Activated T-helper 1 cell treated with anti-CD3 and anti-CD28 coated beads, Interleukin-12 subunit alpha, Interleukin-12 subunit beta, Interleukin-2, Interleukin-4 antibody, amounts not matched to agents 30 ng/mL and 10 ng/mL and 1 ng/mL, durations not matched to agents 14 hours and 24 hours and 36 hours (primary cell): ENCODE measurements at places on chromosomes 3 and 15.

GRCh38 chr15:91116113-91117067 lies 16.3 kb downstream of the SV2B start:
- no peak for DNase-seq

GRCh38 chr3:54036543-54036942 lies 85.8 kb upstream of the CACNA2D3 start:
- no peak for DNase-seq

- no peak for DNase-seq
Observed at GRCh38 chr3:86792316-86792715, 198.6 kb downstream of the VGLL3 start.

DNA sequence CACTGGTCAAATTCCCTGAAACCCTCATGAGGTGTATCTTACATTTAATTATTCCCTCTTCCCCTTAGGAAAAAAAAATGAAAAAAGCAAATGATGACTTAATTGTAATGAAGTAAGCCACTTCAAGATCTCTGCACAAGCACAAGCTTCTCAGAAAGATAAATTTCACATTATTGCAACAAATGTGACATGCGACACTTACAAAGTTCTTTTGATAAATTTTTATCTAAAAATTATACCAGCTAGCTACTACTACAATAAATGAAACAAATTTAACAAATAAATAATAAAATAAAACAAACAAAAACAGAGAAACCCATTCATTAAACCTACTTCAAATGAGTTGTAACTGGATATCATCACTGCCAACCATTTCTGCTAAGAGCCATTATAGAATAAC lies 10.0 kb upstream of the TM2D3 start:
- no peak for DNase-seq

DNA sequence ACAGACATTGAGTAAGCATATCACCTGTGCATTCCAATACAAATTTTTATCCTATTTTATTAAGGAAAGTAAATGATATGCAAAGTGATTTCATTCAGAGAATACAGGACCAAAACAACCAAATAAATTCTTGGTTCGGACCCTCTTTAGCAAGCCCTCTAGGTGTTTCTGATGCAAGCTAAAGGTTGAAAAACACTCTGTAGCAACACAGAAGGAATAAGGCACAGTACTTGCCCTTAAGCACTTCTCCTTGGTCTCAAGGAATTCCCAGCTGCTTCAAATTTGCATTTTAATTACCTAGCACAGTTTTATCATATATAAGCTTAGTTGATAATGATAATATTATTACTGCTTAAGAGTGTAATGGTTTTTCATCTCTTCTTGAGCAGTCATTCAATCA lies 288.4 kb downstream of the KCNH8 start:
- no peak for DNase-seq

GRCh38 chr15:31482122-31482922 lies 155.7 kb downstream of the KLF13 start:
- no peak for DNase-seq

GRCh38 chr3:175977968-175978752 lies 1119.0 kb downstream of the NAALADL2 start:
- no peak for DNase-seq

DNA sequence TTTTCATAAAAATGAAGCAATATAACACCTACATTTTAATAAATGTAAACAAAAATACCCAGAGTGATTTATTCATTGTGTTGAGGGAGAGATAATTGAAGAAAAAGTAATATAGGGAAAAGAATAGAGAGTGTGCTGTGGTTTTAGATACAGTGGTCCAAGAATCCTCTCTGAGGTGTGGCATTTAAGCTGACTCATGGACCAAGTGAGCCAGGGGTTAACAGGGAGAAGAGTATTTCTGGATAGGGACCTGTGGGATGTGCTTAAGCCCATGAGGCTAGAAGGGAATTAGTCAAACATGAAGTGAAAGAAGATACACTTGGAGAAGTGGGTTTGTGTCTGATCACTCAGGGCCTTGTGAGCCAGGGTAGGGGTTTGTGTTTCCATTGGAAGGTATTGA lies 680.7 kb upstream of the GRM7 start:
- no peak for DNase-seq

GRCh38 chr3:61562721-61563312 lies 1.4 kb downstream of the PTPRG start:
- no peak for DNase-seq

DNA sequence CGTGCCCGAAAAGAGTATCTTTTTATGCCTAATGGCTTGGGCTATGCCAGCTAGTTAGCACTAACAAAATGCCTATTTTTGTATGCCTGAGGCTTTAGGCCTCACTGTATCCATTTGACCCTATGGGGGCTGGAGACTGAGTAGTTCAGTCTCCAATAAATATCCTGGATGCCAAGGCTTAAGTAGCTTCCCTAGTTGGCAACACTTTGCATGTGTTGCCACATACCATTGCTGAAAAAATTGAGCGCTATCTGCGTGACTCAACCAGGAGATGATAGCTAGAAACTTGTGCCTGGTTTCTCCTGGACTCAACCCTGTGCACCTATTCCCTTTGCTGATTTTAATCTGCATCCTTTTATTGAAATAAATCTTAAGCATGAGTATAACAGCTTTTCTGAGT lies 58.4 kb upstream of the ATP2C1 start:
- no peak for DNase-seq

- DNase-seq, result no peak
Observed at GRCh38 chr15:53974813-53975212, 3.4 kb upstream of the UNC13C start.

DNA sequence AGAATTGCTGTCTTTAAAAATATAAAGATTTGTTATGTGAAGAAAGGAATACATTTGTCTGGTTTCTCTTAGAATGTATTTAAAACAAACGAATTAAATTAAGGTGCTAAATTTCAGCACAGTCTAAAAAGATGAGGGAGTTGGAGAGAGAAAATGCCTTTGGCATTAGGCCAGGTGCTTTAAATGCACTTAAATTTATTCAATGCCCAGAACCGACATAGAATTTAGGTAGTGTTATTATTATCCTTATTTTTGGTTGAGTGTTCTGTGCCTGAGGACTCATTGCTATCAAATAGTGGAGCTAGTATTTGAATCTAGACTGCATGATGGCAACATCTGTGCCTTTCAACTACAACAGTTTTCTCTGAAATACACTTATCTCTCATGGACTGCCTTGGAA lies 287.5 kb downstream of the RBMS3 start:
- DNase-seq, result no peak

DNA sequence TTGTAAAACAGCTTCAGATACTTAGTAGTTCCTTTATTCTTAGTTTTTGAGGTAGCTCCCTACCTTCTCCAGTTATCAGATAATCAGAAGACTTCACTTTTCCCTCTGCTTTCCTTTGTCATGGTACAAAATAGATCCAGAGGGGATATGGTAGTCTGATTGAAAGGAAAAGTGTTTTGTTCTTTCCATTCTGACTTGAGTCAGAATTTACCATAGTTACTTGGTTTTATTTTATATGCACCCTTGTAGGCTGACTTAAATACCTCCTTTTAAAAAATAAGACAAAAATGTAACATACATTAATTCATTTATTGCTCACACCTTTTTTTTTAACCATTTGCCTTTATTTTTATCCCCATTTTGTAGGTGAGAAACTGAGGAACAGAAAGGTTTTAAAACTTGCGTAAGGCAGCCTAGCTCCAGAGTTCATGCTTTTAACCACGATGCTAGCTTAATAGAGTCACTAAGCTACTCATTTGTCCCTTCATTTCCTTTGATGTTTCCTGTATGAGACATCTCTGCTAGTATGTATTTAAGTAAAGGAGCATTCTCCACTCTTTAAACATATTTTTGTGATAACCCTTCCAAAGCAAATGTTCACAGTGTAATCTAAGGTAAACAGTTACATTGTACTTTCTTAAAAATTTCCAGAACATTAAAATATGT lies 187.5 kb downstream of the KLHL25 start:
- DNase-seq, result no peak

DNA sequence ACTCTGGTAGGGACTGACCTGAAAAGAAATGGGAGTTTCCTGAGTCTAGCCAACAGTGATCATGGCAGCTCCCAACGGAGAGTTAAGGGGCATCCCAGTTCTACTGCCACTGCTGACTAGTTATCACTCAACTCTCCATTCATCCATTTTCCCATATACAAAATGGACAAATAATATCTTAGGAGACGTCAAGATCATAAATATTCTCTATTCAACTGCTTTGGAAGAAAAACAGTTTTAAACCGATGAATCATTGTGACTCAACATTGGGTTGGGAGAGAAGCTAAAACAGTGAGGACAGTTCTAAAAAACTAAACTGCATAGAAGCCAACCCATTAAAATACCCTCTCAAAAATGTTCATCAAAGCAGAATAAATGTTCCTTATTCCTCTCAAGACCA lies 57.6 kb upstream of the CHRM5 start:
- no peak for DNase-seq

- peak; percentile 16 for DNase-seq
Observed at GRCh38 chr3:58009026-58009748, 965 bp downstream of the FLNB start.

- no peak for DNase-seq
Observed at GRCh38 chr3:189624130-189624529, 7.1 kb upstream of the TP63 start.

DNA sequence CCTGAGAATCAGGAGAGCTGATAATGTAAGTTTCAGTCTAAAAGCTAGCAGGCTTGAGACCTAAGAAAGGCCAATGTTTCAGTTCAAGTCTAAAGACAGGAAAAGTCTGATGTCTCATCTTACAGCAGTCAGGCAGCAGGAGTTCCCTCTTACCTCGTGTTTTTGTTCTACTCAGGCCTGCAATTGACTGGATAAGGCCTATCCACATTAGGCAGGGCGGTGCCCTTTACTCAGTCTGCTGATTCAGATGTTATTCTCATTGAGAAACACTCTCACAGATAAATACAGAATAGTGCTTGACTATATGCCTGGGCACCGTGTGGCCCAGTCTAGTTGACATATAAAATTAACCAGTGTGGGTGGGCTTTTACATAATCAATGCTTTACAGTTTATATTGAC lies 122.4 kb downstream of the NR1D2 start:
- no peak for DNase-seq

DNA sequence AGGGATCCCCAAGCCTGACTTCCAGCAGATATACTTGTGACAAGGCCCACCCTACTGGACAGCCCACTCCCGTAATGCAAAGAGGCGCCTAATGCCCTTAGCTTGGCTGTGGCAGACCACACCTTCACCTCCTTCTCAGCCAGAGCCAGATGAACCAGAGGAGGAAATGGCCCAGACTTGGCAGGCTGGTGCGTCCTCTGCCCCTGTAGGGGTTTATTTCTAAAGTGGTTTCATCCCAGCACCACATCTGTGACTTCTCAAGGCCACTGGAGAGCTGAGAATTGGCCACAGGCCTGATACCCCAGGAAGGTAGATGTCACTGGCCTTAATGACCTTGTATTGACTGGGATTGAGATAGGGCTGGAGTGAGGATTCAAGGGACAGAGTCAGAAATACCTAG lies 29.5 kb downstream of the BOC start:
- DNase-seq, result no peak

DNA sequence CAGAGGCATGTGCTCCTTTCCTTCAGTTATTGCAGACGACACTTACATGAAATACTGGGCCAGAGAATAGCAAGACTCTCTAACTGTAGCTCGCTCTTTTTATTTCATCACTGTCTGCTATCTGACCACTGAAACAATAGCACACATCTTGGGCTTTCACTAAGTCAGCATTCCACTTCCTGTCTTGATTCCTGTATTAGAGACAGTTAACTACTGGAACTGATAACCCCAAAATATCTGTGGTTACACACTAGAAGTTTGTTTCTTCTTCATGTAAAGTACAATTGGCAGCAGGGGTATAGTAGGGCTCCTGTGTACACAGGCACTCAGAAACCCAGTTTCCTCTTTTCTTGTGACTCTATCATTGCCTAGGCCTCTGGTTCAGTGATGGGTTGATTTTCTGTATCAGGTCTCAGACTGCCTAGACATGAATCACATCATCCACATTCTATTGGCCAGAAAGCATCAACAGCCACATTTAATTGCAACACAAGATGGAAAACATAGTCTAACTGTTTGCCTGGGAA lies 230.2 kb upstream of the CD96 start:
- no peak for DNase-seq

DNA sequence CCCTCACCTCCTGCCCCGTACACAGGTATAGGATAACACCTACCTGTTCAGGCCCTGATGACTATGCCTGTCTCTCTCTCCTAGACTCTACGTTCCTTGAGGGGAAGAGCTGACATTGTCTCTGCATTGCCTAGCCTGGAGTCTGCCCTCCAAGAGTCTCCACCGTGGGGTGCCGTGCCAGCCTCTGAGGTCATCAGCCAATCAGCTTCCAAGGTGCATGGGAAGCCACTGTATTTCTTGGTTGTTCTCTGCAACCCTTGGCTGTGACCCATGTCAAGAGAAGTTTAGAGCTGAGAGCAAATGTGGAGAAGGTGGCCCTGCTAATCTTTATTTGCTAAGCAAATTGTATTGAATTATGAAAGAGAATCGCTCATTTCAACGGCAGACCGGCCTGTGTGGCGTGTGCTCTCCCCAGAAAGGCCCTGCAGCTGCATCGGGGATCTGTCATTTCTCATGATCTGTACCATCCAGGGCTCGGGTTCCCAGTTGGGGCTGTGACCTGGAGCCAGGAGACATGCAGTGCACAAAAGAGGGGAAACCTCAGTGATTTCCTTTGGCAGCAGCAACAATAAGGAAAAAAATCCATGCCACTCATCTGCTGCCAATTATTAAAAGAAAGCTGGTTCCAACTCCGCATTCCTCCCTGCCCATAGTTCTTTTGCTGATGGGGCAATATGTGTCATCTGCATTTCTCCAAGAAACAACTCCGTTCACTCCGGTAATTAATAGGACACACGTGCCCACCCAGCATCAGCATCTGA lies 182.2 kb downstream of the MEGF11 start:
- DNase-seq, result no peak

- no peak for DNase-seq
Observed at GRCh38 chr3:46132565-46132964, 75.5 kb downstream of the CCR1 start.

GRCh38 chr3:43704697-43705096 lies 14.0 kb downstream of the ABHD5 start:
- DNase-seq, result no peak
